ENCODE measurements at places on chromosomes 4 and X.
A peak's percentile ranks its signal among the peaks of the same experiment; 100 is the strongest.

- DNase-seq: no peak
These were observed 22.1 kb upstream of the SLC10A4 start for GRCh38 chr4:48461000-48461399.

DNA sequence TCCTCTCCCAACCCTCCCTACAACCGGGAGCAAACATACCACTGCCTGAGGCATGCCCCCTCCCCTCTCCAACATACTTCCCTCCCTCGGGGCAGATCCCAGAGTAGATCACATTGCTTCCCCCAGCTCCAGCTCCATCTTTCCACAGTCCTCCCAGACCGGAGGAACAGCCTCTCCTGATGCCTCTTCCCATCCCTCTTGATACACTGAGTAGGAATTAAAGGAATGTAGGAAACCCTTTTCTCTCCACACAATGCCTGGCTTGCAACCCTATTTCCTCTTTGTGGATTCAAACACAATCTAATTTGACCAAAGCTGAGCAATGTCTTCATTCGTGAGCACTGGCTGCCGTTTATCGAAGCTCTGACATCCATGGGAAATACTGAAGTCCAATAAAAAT, 339.8 kb downstream of the BCOR start:
- no peak for DNase-seq

- no peak for DNase-seq
These were observed 1405.0 kb upstream of the IGFBP7 start for GRCh38 chr4:58515226-58515625.

DNA sequence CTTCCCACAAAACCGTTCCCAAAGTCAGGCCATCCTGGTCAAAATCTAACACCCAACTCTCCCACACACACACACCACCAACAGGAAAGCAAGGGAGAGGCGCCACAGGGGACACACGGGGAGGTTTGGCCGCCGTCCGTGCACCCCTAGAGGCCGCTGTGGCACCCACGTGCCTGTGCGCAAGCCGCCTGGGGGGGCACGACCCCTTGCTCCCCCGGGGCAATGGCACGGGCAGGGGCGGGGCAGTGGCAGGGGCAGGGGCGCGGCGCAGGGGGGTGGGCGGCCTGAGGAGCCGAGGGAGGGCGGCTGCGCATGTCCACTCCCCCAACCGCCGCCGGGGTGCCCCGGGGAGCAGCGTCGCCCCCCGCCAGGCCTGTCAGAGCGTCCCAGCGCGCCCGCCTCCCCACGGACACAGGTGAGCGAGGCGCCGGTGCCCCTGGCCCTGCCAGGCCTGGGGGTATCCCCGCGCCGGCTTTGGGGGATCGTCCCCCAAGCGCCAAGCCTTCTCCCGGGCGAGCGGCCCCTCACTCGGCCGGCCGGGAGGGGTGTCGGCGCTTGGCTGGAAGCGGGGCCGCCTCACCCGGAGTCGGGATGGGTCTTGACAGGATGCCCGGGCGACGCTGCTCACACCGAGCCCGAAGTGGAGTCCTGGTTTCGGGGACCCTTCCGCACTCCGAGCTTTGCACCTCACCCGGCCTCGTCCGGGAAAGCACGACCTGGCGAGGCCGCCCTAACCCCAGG, at the start of gene ERAS:
ERAS (plus strand) TSS at position 379 of the 741 bp plus-strand sequence. CDS start 2,611 bp downstream, outside the sequence.
- no peak for DNase-seq

GRCh38 chr4:71978210-71978835, 53.5 kb upstream of the NPFFR2 start:
- DNase-seq: peak; percentile 90

GRCh38 chrX:38293741-38294140, 33.6 kb downstream of the RPGR start:
- no peak for DNase-seq

DNA sequence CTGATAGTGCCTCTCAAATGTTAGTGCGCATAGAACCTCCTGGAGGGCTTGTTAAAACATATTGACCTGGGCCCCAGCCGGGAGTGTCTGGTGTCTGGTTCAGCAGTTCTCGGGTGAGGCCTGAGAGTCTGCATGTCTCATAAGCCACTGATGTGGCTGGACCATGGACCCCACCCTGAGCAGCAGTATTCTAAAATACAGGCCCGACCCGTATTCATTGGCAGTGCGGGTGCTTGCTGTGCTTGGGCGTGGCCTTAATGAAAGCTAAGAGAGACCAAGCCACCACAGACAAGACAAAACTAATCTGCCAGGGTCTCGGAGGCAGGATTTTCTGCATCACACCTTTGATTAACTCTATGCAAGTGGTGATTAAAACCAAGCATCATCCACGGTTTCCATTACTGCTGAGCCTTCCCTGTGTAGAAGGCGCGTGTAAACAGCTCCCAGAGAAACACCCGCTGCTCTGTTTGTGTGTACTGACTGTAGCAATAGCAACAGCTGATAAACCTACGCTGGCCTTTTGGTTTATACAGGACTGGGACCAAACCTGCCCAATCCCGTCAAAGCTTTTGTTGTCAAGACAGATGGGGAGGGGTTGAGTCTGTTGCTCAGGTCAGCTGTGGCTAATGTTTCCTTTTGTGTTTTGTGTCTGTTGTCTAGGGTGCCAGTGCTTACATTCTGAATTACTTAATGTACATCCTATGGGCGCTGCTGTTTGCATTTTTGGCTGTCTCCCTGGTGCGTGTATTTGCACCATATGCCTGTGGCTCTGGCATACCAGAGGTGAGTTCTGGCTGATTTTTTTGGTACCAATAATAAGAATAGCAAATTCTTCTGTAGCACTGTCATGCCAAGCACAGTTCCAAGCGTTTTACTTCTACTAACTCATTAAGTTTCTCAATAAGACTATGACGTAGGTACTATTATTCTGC, 40.8 kb downstream of the CLCN4 start:
- no peak for DNase-seq

DNA sequence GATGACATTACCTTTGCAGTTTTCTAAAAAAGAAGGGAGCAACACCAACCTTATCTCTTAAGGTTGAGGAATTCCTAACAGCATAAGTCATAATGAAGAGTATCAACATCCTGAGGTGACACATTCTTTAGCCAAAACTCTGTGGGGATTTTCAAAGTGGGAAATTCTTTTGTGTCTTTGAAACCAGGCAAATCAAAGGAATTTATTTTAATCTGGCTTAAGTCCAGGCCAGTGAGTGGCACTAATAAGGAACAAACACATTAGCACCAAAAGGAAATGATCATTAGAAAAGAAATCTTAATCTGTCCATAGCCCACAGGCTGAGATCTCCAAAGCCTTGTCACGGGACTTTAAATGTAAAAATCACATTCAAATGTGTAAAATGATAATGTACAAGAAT, 110.1 kb downstream of the LARP7 start:
- no peak for DNase-seq

DNA sequence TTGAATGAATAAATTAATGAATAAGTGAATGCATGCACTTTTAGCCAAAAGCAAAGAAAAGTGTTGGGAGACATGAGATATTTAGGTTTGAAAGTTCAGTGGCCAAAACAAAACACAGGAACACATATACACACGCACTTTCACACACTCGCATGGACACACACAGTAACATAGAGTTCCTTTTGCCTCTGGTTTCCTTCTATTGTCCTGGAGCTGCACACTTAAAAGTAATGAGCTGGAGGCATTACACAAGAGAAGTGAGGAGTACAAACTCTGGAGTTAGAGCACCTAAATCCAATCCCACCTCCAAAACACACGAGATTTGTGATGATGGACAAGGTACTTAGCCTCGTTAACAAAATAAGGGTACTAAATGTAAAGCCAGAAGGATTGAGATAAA, 18.7 kb downstream of the PPA2 start:
- no peak for DNase-seq
